ENCODE measurements at places on chromosomes 2 and 18.

DNA sequence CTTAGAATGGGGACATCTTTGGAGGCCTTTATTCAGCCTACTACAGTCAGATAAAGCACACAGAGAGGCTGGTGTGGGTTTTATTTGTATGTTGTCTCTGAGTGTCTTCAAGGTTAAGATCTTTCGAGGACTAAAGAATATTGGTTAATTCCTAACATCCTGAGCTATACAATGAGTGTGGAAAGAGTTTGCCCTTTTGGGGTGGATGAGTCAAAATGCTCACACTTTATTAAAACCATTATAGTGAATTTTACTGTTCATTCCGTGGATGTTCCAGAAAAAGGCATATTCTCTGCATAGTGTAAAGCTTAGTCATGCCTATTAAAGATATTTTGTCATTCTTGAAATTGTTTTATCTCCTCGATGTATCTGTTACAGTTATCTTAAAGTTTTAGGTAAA is 29.1 kb upstream of the SLC38A11 start:
- no peak for DNase-seq

- DNase-seq = no peak
Observed at GRCh38 chr2:166239548-166239947, 111.7 kb upstream of the SCN1A start.

DNA sequence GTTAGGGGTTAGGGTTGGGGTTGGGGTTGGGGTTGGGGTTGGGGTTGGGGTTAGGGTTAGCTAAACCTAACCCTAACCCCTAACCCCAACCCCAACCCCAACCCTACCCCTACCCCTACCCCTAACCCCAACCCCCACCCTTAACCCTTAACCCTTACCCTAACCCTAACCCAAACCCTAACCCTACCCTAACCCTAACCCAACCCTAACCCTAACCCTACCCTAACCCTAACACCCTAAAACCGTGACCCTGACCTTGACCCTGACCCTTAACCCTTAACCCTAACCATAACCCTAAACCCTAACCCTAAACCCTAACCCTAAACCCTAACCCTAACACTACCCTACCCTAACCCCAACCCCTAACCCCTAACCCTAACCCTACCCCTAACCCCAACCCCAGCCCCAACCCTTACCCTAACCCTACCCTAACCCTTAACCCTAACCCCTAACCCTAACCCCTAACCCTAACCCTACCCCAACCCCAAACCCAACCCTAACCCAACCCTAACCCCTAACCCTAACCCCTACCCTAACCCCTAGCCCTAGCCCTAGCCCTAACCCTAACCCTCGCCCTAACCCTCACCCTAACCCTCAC is 24.1 kb upstream of the RABL2A start:
- DNase-seq = no peak

GRCh38 chr2:100320547-100321178 is 1.6 kb downstream of the LONRF2 start:
- no peak for DNase-seq

GRCh38 chr2:65265671-65266045 is 38.0 kb downstream of the ACTR2 start:
- no peak for DNase-seq

GRCh38 chr2:62996534-62997186 is 54.0 kb upstream of the OTX1 start:
- DNase-seq = no peak

- DNase-seq = no peak
Observed at GRCh38 chr2:20877960-20878359, 55.1 kb upstream of the LDAH start.

- DNase-seq = no peak
Observed at GRCh38 chr2:174217869-174218268, 30.5 kb downstream of the OLA1 start.

Data from activated naive CD4-positive, alpha-beta T cell treated with anti-CD3 and anti-CD28 coated beads, Interleukin-2, amount 10 ng/mL, durations not matched to agents 7 days and 5 days (primary cell).